Central memory CD4-positive, alpha-beta T cell (primary cell): ENCODE measurements at places on chromosomes 7 and 10.

- peak; percentile 57 for DNase-seq
Measured at GRCh38 chr10:74977913-74978847, 133.3 kb upstream of the SAMD8 start.

DNA sequence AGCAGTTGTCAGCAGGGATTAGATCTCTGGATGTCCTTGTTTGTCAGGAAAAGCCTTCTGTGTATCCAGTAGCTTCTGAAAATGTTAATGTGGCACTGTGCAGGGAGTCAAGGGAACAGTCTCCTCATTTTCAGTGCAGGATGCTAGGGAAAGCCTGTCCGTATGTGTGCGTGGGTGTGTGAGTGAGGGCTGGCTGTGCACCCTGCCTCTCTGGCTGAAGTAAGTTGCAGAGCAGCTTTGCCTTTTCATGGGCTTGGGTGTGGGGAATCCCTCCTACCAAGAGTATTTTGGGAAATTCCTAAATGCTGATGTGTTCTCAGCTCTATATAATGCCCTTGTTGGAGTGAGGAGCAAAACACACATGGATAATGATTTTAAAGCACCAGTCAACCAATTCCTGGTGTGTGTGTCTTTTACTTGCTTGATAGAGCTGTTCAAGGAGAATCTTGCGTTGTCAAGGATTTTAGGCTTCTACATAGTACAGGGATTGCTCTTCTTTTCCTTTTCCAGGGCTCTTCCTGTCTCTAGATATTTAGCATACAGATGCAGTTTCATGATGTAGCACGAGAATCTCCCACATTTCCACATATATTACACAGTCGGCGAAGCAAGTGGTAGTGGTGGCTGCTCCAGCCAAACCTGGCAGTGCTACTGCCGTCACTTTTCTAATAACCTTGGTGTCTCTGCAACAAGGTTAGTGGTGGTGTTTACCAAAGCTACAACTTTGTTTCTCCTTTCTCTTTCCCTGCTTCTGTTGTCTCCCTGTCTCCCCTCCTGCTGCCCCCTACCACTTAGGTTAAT is 92.8 kb downstream of the MCU start:
- DNase-seq, result no peak

DNA sequence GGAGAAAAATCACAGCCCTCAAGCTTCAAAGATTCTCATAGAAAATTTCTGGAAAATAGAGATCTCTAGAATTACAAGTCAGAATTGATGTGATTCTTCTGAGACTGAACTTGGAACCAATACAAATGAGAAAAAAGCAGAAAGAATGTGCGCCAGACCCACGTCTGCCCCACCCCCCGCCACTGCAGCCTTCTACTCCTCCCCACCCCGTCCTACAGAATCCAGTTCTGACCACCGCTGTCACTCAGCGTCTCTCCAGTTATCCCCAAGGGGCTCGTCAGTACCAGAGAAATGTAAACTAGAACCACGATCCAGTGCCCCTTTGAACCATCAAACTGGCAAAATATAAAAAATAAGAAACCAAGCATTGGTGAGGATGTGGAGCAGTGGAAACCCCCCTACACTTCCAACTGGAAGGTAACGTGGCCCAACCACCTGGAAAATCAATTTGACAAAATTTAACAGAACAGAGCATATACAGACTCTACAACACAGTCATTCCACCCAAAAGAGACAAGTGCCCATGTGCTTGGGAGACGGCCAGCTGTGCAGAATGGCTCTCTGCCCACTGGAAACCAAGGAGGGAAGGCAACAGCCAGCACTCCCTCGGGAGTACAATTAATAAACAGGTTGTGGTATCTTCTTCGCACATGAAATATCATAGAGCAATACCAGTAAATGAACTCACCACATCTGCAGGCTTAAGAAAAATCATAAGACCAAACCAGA is 397.9 kb downstream of the TNS3 start:
- DNase-seq, result no peak

GRCh38 chr10:70656489-70656888 is 15.8 kb upstream of the ADAMTS14 start:
- no peak for DNase-seq

DNA sequence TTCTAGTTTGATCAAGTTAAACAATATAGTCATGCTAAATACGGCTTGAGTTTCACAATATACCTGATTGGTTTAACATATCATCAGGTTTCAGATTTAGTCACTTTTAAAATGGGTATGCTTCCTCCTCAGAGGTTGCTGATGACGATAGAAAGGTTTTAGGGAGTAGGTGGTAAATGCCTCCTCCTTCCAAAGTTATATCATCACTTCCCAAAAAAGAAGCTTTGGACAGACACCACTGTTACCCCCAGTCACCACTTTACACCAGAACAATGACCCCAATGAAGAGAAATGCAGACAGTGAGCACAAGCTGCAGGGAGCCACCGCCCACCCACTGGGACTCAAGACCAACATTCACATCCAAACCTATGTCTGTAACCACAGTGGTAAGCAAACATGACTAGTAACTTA is 244.6 kb downstream of the SORCS1 start:
- no peak for DNase-seq

DNA sequence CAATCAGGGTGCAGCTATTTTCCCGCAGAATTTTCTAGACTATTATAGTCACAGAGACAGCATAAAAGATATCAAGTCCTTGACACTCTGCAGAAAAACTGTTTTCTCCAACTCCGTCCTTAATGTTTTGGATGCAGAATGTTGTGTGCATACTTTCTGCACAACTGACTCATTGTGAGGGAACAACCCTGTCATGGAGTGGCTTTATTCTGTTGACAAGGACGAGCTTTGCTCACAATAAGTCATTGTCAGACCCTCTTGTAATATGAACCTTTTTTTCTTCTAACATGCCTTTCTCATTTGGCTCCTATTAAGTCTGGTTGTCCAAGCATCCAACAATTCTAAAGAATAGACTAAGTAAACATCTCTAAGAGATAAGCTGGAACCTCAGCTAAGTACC is 17.3 kb downstream of the ABCB4 start:
- no peak for DNase-seq

DNA sequence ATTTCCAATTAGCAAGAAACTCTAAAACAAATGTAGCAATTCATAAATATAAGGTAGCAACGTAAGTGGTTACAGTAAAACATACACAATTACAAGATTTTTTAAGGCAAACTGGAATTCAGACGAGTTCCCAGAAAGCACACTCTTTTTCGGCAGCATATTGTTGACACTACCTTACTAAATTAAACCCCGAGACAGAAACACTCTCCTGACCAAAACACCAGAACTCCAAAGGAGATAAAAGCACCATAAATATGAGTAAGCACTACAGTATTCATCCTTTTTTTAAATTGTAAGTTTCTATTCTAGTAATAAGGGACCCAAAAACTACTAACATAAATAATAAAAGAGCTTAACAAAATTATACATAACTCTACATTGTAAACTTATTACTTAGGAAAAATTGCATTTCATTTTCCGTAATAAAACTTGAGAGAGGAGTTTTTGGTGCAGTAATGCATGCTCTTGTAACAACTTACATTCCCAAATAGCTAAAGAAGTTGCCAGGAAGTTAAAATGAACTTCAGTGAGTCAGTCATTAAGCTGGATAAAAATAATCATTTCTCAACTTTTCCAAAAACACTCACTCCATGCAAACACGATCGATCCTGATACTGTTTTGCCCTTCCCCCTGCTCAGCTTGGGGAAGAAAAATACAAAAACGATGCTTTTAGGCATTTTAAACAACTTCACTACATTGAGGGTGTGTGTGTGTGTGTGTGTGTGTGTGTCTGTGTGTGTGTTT is 2.0 kb downstream of the PIP4K2A start:
- no peak for DNase-seq

DNA sequence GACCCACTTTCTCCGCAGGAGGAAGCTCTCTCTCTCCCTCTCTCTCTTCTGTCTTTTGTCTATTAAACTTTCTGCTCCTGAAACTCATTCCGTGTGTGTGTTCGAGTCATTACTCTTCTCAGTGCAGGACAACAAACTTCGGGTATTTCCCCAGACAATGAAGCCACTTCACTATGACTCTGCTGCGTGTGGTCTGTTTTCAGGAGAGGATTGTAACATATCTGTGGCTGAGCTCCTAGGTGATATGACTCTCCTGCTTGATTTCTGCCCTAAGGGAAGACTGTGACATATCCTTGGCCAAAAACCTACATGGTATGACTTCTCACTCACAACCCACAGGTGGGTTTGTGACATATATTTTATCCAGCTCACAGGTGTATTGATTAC is 39.9 kb upstream of the ZNF107 start:
- no peak for DNase-seq

- no peak for DNase-seq
Measured at GRCh38 chr10:59623133-59624121, 86.2 kb downstream of the SLC16A9 start.

- no peak for DNase-seq
Measured at GRCh38 chr7:107029061-107029763, 15.3 kb upstream of the PRKAR2B start.
